ENCODE measurements at places on chromosomes 5 and 9. TPM values are rescaled to one million over a fixed set of nuclear protein-coding genes. Genes with fewer than 3 reads are reported as not detected.

HTR1A gene
- total RNA-seq: not detected

ANKRD18B gene
- total RNA-seq: 2.3 TPM

NEUROG1 gene
- not detected for total RNA-seq

ZNF454 gene
- total RNA-seq: 2.8 TPM

DRD1 gene
- not detected for total RNA-seq

ZNF608 gene
- total RNA-seq: 20.4 TPM

JMY gene
- 10.9 TPM for total RNA-seq

LRRTM2 gene
- 3.5 TPM for total RNA-seq

ANKRD31 gene
- 0.09 TPM for total RNA-seq

ENTPD8 gene
- total RNA-seq: not detected

IL5 gene
- total RNA-seq: not detected

SLC6A19 gene
- total RNA-seq: not detected

GRIN1 gene
- total RNA-seq: not detected

SCGB3A1 gene
- total RNA-seq: not detected

SPINK14 gene
- total RNA-seq: not detected

GPR150 gene
- 0.32 TPM for total RNA-seq

TESK1 gene
- 11.9 TPM for total RNA-seq

ZDHHC11 gene
- total RNA-seq: 3.3 TPM

HTR4 gene
- not detected for total RNA-seq

All from bronchial smooth muscle cell (primary cell).